ENCODE measurements at places on chromosomes 12 and 14.

DNA sequence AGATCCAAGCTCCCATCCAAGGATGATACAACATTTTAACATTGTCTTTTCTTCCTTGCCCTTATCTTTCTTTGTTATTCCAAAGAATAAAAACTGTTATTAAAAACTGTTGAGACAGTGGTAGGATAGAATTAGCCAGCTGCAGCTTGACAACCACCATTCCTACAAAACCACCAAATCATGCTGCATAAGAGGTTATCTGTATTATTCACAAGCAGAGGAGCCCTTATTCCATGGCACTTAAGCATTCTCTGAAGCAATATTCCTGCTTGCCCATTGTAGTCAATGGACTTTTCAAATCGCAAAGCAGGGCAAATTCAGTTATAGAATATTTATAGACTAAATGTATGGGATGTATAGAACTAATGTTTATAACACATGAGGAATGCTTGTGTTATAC, 3.4 kb downstream of the ABCD2 start:
- no peak for DNase-seq

GRCh38 chr14:30874120-30874998, at the start of gene COCH:
Gene COCH, plus strand, starts transcription at chr14:30874559. Its CDS starts 380 bp downstream, at chr14:30874939.
- DNase-seq = peak; percentile 55

DNA sequence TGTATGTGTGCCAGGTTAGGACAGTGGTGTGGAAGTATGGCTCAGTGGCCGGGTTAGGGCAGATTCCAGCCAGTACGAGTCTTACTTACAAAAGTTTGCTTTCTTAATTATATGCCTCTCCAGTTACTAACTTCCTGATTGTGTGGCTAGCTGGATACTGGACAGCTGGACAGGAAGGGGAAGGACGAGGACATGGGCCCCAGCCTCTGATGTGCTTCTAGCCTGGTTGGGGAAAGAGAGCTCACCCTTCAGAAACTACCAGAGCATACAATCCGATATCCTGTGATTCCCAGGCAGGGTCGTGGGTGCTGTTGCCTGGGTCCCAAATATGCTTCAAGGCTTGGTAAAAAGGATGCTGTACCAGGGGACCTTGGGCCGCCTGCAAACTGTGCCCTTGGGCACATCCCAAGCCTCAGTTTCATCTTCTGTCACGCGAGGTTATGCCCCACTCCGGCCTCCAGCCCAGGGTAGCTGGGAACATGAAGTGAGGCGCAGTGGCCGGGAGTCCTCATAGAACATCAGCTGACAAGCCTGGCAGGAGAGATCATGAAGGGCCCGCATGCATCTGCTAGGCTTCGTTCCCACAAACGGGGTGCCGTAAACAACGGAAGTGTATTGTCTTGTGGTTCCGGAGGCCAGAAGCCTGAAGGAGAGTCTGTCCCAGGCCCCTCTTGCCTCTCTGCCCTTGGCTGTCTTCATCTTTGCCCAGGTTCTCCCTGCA, 23.2 kb upstream of the RIN3 start:
- no peak for DNase-seq

GRCh38 chr12:131684015-131684725, 26.7 kb upstream of the SFSWAP start:
- DNase-seq = no peak

GRCh38 chr12:120109570-120110267, 6.8 kb downstream of the RAB35 start:
- no peak for DNase-seq

DNA sequence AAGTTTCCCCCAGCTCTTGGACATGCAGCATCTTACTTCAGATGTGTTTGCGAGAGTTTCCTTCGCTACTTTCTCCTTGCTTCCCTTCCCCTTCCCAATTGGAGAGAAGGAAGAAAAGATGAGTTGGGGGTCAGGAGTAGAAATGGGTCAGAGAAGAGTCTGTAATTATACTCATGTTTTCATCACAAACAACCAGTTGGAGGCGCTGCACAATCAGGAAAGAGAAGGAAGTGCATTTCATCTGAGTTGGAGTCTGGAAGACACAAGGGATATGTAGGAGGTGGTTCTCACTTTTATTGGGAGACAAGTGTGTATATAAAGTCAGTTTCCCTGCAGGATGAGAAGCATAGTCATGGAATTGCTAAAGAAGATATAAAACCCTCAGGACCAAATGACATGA, 31.3 kb upstream of the VSX2 start:
- DNase-seq = no peak

- no peak for DNase-seq
Observed at GRCh38 chr14:77299771-77300170, 20.9 kb downstream of the POMT2 start.

All from NCI-H2029 (cell line).